ENCODE measurements at places on chromosomes 2 and 18.

DNA sequence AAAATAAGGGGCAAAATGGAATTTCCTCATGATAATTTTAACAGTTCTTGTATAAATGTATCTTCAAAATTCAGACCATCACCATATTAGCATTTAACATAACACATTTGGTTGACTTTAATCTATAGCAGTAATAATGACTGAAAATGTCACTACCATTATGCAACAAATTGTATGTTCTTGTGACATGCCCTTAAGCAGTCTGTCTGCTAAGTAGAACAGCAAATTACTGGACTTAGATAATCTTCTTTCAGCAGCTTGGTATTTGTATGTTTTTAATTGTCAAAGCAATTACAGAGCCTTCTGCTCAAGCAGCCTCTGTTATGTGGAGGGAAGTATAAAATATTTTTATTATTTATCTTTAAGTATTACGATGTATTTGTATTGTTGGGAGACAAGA, 214.3 kb upstream of the NXPH2 start:
- no peak for DNase-seq

GRCh38 chr2:219663116-219663762, 35.8 kb downstream of the SLC4A3 start:
- no peak for DNase-seq

- DNase-seq = no peak
These were observed 332.5 kb downstream of the PID1 start for GRCh38 chr2:228938629-228939028.

- DNase-seq = no peak
These were observed 12.7 kb upstream of the DDX18 start for GRCh38 chr2:117801826-117802225.

DNA sequence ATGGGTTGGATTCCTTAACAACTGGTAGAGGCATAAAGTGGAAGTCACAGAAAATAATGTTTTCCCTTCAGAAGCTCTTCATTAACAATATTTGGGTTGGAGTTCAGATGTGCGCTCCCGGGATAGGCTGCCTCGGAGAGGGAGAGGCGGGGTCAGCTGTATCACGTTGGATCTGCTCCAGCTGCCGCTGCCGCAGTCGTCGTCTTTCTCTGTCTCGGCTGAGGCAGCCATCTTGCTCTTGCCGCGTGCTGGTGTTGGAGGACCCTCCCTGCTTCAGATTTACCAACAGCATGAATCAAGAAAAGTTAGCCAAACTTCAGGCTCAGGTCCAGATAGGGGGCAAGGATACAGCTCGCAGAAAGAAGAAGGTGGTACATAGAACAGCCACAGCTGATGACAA, 35.1 kb downstream of the TANC1 start:
- DNase-seq = no peak
